Stimulated activated CD8-positive, alpha-beta memory T cell treated with anti-CD3 and anti-CD28 coated beads, Interleukin-15, amount 100 ng/mL, for 24 hours (primary cell): ENCODE measurements at places on chromosomes 2 and 18.

- no peak for DNase-seq
Observed at GRCh38 chr2:174171686-174172445, 76.5 kb downstream of the OLA1 start.

DNA sequence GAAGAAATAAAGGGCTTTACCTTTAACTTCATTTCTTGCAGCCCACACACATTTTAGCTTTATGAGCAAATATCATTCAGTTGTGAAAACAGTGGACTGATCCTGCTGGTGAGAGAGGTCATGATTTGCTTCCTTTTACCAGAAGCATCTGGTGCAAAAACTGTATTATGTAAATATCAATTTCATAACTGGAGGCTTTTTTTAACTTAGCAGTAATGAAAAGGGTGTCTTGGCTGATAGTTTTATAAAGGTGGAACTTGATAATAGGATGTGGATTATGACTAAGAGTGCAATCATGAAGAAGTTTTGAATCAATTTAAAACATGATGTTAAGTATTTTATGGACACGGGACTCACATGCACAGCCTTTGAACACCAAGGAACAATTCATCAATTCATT lies 304.4 kb downstream of the GULP1 start:
- no peak for DNase-seq

GRCh38 chr2:37617119-37617892 lies 54.1 kb downstream of the CDC42EP3 start:
- DNase-seq = no peak

DNA sequence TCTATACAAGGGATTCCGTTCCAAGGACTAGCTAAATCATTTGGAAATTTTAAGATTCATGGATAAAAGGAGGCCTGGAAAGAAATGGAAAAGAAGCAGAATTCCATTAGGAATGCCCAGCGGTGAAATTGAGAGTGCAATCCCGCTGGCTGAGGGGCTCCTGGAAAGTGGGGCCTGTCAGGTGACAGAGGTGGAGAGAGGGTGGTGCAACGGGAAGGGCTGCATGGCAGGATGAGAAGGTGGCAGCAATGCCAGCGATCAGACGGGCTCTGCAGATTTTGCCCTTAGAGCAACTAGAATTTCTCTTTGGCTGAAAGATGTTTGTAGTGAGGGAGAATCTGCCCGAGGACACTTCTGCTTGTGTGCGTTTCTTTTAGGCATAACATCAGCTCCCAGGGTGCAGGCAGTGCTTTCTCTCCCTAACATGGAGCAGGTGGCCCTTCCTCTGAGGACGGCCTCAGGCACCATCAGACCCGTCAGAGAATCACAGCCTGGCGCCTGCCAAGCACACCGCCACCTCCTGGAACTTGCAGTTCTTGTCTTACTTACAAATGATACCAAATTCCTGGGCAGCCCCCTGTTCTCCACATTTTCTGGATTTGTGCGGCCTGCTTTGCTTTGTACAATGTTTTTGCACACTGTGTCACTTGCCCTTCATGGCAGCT lies 261.6 kb downstream of the NDUFA10 start:
- no peak for DNase-seq

DNA sequence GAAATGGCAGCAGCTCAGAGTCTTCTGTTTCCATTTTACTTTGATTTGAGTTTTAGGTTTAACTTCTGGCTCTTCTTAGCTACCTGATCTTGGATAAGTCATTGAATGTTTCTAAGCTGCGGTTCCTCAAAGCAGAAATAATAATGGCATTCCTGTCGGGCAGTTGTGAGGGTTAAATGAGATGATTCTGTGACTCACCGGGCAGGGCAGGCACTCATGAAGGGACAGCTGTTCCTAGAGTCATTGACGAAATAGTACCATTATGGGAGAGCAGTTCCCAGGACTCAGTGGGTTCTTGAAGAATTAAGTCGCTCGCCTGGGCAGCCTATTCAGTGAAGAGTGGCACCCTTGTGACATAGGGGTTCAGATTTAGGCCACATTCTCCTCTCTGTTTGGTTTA lies 10.3 kb downstream of the TRIB2 start:
- no peak for DNase-seq

- peak; percentile 94 for DNase-seq
Observed at GRCh38 chr2:25362049-25362433, 20.3 kb upstream of the DNMT3A start.

DNA sequence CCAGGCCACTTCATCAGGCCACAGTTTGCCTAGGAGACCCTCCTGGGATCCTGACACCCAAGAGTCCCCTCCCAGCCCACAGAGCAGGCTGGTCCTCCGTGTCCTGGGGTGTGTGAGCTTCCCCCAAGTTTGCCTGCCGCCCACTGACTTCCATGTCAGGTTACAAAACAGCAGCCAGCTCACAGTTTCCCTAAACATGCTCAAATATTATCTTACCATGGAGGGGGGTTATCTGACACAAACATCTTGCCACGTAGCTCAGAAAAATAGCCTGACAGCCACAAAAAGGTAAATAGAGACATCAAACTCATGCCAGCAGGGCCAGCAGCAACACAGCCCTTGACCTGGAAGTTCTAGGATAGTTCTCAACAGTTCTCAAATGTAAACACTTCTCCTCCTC lies 346.5 kb downstream of the TNS1 start:
- no peak for DNase-seq

- no peak for DNase-seq
Observed at GRCh38 chr2:160977376-160977775, 182.9 kb upstream of the TANK start.
